GM03348 (cell line): ENCODE measurements at places on chromosomes 5 and 9.

DNA sequence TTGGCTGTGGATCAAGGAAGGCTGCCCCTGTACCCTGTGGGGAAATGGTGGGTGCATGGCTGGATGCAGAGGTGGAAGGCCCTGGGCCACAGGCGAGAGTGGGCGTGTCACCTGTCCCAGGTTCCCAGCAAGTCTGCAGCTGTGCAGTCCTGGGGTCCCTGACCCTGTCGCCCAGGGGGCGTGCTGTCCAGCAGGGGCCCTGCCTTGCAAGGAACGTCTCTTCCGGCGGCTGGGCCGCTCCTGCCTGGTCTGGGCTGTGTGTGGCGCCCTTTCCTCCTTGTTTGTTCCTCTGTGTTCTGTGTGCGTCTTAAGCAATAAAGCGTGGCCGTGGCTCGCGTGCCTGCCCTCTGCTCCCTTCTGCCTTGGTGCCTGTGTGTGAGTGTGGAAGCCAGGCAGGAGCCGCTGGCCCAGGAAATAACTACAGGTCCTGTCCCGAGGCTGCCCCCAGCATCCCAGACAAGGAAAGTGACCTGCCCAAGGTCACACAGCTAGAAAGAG is 8.4 kb downstream of the SLC2A6 start:
- no peak for DNase-seq

- no peak for DNase-seq
Observed at GRCh38 chr5:150999704-151000442, 20.5 kb upstream of the GPX3 start.

DNA sequence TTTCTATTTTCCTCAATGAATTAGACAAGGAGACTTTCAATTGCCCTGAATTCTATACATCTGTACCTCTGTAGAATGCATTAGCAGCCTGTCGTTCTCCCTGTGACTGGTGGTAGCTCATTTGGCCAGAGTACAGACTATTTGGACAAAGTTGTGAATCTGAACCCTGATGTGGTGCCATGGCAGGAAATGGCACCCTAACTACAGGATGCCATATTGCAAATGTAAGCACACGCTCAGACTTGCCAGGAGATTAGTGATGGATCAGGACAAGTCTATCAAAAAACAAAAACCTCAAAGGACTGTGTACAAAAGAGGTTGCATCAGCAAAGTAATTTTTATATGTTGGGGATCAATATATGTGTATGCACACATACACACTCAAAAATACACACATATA is 58.3 kb downstream of the SVEP1 start:
- DNase-seq = no peak

DNA sequence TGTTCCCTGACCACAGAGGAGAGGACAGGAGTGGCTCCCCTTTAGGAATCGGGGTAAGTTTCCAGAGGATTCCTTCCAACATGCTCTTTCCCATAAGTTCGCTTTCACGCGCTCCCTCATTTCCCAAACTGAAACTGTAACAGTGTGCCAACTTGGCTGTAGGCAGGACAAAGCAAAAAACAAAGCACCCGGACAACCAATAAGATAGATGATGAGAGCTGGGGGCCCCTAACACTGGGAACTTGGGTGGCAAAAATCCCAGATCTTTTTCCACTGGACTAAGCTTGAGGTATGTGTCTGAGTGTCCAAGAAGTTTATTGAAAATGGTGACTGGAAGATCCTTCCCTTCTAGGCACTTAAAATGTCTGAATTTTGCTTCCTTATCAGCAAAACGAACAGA is 258.7 kb upstream of the IL12B start:
- DNase-seq = no peak

DNA sequence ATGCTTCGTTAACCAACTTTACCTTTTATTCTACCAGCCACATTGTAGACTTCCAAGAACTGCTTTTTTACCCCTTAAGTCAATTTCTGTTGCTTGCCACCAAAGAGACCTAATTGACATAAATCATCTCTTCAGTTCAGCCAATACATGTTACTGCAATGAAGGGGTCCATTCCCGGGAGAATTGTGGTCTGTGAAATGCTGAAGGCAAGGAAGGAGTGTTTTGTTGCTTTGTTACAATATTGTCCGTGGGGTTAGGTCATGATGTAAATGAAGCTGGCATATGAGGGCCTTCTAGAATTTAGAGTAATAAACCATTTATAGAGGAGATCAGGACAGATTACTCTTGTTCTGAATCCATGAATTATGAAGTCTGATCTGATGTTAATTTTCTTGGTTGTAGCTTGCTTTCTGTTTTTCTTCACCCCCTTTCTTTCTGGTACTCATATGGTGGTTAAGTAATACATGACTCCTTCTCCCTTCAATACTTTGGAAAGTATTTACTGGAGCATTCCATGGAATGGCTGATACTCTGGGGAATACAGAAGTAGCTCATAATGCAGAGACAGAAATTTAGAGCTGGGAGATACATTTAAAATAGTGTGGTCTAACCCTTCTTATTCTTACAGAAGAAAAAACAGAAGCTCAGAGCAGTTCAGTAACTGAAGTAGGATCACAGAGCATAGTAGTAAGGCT is 297.0 kb upstream of the CLINT1 start:
- DNase-seq = peak; percentile 59

DNA sequence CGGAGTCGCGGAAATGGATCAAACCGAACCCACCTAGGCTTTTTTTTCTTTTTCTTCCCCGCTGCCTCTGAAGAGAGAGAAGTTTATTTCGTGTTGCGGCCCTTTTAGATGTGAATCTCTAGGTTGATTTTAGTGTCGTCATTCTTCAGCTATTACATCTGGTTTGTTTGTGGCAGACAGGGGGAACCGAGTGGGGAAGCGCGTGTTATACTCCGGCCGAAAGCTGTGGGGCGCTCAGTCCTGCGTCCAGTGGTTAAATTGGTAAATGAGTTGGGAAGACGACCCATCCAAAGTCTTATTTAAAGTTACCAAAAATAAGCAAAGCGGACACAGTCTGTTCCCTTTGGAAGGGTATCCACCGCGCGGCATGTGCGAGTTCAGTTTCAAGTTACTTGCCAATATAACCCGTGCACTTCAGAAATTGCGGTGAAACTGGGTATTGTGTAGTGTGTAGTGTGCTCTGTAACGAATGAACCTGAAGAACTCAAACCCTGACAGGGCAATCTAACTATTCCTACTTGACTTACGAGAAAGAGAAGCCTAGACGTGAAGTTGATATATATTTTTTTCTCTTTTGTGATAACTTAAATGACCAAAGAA is 1.3 kb downstream of the MAN2A1 start:
- DNase-seq = peak; percentile 83

GRCh38 chr9:136645903-136646754 is 16.6 kb upstream of the EGFL7 start:
- DNase-seq = no peak

DNA sequence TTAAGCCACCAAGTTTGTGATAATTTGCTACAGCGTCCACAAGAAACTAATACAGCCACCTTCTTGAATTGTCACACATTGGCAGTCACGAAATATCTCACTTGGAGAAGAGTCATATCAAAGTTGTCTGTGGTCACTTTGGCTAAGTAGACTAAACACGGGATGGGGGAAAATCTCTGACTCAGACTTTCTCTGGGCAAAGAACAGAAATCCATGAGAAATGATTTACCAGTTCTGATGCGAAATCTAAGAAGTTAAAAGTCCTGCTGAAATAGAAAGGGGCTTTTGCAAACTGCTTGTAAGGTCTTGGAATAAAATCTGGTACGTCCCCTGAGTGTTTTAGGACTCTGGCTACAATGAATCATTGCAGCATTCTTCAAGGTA is 158.4 kb downstream of the COL23A1 start:
- no peak for DNase-seq

- DNase-seq = no peak
Observed at GRCh38 chr5:119287547-119288111, 68.2 kb upstream of the TNFAIP8 start.

DNA sequence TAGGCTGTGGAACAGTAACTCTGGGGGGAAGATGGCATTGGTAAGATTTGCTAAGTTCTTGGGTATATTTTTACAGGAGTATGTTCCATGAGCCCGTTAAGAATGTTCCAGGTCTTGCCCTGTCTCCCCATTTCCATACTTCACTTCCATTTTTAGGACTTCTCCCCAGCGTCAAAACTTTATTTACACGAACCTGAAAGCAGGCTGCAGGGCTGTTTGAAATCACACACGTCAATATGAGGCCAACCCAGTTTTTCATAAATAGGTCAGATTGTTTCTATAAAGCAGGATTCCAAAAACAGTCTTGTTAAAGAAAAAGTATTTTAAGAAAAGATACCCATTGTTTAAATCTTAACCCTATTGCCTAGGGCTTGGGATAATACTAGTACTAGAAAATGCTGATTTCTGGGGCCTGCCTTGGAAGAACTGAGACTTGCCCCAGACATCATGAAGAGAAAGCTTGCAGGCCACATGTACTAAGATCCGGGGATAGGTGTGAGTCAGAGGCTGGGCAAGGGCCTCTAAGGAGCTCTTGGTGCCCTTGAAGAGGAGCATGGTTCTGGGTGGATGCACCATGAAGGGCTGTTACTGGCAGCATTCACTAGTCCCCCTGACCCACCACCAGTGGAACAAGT is 24.2 kb downstream of the TRIO start:
- peak; percentile 39 for DNase-seq
